ENCODE measurements at places on chromosomes 6 and 20.

DNA sequence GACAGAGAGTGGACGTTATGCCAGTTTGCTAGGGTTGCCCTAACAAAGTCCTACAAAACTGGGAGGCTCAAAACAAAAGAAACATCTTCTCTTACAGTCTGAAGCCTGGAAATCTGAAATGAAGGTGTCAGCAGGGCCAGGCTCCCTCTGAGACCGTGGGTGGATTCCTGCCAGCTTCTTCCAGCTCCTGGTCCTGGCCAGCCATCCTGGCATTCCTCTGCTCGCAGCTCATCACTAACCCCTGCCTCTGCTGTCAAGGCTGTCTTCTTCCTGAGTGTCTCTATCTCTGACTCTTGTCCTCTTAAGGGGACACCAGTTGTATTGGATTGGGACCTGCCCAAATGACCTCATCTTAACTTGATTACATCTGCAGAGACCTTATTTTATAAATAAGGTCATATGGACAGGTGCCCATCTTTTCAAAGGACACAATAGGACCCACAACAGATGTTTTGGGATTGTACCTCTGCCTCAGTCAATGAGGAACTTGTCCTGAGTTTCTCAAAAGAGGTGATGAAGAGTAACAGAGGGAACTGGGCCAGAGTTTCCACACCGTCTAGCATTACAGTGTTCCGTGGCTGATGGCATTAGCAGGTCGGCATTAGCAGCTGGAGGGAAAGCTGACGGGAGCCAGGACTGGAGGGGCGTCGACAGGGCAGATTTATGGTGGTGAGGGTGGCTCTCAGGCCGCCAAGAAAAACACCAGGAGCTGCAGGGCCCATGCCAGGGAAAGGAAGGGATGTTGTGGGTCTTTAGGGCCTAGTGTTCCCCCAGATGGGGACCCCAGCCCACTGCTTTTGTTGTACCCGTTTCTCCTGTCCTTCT lies 157.3 kb downstream of the TBXT start:
- DNase-seq: no peak

DNA sequence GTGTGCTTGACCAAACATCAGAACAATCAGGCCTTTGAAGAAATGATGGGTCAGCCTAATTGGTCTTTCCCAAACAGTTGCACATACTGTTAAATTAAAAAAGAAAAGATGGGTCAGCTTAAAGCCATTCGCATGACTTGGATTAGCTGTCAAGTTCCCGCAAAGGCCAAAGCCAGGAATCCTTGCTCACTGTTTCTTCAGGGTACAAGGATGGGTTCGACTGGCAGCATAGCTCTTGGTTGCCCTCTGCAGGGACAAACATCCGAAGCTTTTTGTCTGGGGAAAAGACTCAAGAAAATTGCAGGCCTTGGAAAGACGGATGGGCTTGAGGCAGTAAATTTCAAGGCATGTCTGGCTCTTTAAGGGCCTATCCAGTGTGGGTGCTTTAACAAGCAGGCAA lies 168.0 kb downstream of the HDGFL1 start:
- DNase-seq: peak; percentile 68

- DNase-seq: peak; percentile 6
Measured at GRCh38 chr6:130050230-130050629, 31.8 kb downstream of the L3MBTL3 start.

DNA sequence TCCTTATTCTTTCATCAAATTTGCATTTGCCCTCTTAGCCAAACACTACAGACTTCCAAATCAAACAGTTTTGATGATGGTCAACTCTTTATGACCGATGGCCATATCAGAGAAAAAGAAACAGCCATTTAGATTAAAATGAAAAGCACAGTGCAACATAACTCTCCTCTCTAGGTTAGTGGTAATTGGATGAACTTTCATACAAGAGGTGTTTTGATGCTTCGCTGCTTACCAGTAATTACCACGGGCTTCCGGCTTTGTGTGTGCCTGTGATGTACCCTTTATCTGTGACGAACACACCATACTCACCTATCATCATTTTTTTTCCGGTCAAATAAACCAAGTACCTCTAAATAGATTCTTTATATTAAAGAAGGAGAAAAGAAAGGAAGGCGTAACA lies 181.8 kb downstream of the FOXA2 start:
- DNase-seq: no peak

GRCh38 chr20:62570897-62571668 lies 71.2 kb upstream of the SLCO4A1 start:
- no peak for DNase-seq
